ENCODE measurements at places on chromosomes 11 and 22. TPM values are rescaled to one million over a fixed set of nuclear protein-coding genes. Genes with fewer than 3 reads are reported as not detected.

The GLYAT gene
- total RNA-seq, result not detected

The TEX54 gene
- not detected for total RNA-seq

The RIC3 gene
- not detected for total RNA-seq

The SYT8 gene
- not detected for total RNA-seq

The BIRC3 gene
- 1.3 TPM for total RNA-seq

The RFPL3 gene
- total RNA-seq, result not detected
